AG08396 (cell line): ENCODE measurements at places on chromosomes 6 and 20.

- DNase-seq: no peak
These were observed 65.2 kb upstream of the RSPO3 start for GRCh38 chr6:127053032-127053874.

DNA sequence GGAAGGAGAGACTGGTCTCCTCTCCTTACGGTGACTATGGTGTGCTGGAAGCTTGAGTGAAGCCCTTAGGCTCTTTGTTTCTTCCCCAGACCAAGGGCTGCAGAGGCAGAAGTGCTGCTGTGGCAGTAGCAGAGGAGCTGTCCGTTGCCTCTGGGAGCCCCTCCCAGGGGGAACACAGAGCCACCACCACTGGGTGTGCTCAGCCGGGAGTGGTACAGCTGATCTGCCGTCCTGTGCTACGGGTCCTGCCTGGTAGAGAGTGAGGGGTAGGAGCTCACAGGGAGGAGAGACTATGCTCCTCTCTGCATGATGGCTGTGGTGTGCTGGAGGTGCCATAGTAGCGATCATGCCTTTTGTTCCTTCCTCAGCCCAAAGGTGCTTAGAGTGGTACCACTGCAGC lies 318.7 kb downstream of the DOK5 start:
- DNase-seq: no peak

- no peak for DNase-seq
These were observed 37.5 kb downstream of the FAM217A start for GRCh38 chr6:4041480-4041879.

GRCh38 chr6:35019831-35020230 lies 121.3 kb downstream of the TCP11 start:
- no peak for DNase-seq

GRCh38 chr20:20713244-20713765 lies 861 bp upstream of the RALGAPA2 start:
- no peak for DNase-seq

- peak; percentile 15 for DNase-seq
These were observed 36.4 kb upstream of the UTRN start for GRCh38 chr6:144248476-144249301.

GRCh38 chr6:6331393-6331792 lies 10.9 kb upstream of the F13A1 start:
- DNase-seq: no peak

- no peak for DNase-seq
These were observed 18.6 kb upstream of the ENPP1 start for GRCh38 chr6:131789219-131789618.

DNA sequence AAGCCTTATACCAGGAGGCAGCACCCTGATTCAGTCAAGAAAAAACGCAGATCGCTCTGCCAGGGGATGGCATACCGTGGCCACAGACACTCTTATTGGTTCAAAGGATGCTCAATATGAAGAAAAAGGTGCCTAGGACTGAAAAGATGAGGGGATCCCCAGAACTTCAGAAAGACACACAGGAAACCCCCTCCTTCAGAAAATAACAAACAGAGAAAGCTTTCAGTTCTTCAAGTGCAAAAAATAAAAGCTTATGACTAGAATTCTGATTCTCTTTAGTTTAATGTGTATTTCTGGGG lies 17.7 kb upstream of the MYB start:
- DNase-seq: no peak

DNA sequence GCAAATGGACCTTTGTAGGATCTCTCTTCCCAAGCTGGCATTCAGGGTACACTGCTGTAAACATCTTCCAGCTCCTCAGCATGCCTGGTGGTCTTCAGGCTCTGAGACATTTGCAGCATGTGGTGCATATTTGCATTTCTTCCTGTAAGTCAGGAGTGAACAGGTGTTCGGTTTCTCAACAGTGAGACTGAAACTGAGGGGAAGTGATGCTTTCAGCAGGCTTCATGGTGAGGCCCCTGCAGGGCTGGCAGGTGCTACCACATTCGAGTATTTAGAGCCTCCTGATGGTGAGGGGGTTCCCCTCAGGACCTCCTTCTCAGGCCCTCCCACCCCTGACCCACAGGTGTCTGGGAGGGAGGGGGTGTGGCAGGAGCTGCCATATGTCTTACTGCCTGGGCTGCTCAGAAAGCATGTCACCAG lies 15.1 kb downstream of the MYBL2 start:
- DNase-seq: no peak

- DNase-seq: no peak
These were observed 303.8 kb upstream of the MAN1A1 start for GRCh38 chr6:119653329-119653728.

GRCh38 chr6:2426561-2427340 lies 181.3 kb upstream of the GMDS start:
- DNase-seq: peak; percentile 30

DNA sequence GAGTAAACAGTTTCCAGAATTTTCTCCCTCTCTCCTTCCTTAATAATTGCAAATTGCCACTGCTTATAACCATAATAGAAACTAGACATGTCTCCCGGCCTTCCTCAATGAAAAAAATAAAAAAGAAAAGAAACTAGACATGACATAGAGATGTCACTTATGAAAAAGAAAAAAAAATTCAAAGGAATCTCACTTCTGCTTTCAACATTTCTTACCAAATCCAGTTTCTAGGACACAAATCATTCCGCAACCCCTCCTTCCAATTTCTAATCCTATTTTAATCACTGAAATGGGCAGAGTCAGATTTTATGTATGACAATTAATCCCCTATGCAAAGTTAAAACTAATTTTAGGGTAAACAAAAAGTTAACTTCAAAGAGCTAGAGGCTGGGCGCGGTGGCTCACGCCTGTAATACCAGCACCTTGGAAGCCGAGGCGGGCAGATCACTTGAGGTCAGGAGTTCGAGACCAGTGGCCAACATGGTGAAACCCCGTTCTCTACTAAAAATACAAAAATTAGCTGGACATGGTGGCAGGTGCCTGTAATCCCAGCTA lies 40.1 kb upstream of the EEF1A1 start:
- no peak for DNase-seq

- peak; percentile 8 for DNase-seq
These were observed 37.2 kb downstream of the CPXM1 start for GRCh38 chr20:2763186-2763585.

- DNase-seq: no peak
These were observed 49.5 kb upstream of the TULP4 start for GRCh38 chr6:158262755-158263154.

- no peak for DNase-seq
These were observed 34.0 kb downstream of the RSPO4 start for GRCh38 chr20:967796-968742.

DNA sequence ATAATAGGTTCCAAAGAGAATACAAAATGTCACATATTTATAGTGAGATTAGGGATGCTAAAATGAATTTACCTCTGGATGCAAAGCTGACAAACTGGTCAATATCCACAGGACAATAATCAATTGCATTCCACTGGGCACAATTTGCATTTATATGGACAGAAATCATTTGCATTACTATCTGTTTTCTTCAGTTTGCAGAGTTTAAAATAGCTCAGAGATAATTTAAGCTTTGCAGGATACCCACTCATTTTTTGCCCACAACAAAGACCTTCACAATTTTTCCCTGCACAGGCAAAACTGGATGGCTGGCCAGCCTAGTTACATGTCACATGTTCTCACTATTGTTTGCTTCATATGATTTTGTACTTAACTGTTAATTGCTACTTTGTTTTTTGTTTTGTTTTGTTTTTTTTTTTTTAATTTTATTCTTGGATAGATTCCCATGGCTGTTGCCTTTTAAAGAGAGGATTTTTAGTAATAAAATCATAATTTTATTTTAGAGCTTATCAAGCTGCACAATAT lies 483.5 kb downstream of the UTRN start:
- no peak for DNase-seq

DNA sequence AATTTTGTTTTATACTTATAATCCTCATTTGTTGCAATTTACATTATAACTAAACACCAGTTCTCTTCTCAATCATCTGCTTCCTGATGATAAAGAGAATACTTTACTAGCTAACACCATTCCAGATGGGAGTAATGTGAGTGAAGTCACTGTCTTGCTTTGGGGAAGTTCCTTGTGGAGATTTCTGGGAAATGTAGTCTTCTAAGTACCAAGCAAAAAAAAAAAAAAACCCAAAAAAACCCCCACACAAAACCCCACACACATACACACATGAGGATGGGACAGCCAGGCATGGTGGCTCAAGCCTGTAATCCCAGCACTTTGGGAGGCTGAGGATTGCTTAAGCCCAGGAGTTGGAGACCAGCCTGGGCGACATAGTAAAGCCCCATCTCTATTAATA lies 2.2 kb upstream of the SNPH start:
- DNase-seq: no peak

DNA sequence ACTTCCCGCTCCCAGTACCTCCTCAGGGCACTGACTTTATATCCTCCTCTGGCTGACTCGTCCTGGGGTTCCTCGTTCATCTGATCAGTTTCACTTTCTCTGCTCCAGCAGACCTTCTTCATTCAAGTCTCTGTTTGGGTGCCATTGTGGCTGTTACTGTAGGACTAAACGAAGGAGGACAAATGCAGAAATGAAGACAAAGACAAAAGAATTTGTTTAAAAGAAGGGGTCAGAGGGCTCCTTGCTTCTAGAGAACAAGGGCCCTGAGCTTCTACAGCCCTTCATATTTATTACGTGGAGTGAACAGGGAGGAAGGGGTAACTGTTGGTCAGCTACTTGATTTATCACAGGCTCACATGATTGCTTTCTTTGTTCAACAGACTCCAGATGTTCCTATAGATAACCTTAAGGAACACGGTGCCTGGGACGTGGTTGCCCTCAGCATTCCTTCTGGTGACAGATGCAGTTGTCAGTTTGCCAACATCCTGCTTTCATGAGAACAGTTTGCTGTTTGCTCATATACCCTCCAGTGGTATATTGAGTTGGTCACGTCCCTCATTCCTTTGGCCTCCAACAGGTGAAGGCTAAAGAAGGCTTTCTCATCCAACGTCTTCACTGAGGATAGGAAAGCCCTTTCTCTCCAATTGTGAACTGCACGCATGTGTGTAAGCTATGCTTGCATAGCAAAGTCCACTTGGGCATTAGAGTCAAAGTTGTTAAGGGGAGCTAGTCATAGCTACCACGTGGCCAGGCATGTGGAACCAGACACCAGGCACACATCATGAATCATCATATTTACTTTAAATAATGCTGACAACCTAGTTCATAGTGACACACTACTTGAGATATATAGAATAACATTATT lies 69.1 kb upstream of the BTN3A2 start:
- DNase-seq: no peak

GRCh38 chr6:3355358-3356055 lies 96.8 kb downstream of the PSMG4 start:
- peak; percentile 33 for DNase-seq

DNA sequence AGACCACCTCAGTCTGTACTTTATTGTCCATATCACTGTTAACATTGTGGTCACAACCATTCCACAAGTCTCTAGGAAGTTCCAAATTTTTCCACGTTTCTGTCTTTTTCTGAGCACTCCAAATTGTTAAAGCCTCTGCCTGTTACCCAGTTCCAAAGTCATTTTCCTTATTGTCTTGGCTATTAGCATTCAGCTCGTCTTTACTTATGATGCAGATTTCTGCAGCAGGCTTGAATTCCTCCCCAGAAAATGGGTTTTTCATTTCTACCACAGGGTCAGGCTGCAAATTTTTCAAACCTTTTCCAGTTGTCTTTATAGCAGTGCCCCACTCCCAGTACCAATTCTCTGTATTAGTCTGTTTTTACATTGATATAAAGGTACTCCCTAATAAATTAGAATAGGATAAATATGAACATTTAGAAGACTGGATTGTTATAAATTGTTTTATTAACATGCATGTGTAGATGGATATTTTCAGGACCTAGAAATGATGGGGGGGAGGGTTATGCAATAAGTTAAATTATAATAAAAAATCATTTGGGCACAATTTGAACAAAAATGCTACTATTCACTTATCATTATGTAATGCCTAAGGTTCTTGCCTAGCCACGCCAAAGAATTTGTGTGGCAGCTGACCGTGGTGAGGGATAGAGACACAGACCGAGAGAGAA lies 595.3 kb upstream of the ADGRB3 start:
- DNase-seq: no peak

DNA sequence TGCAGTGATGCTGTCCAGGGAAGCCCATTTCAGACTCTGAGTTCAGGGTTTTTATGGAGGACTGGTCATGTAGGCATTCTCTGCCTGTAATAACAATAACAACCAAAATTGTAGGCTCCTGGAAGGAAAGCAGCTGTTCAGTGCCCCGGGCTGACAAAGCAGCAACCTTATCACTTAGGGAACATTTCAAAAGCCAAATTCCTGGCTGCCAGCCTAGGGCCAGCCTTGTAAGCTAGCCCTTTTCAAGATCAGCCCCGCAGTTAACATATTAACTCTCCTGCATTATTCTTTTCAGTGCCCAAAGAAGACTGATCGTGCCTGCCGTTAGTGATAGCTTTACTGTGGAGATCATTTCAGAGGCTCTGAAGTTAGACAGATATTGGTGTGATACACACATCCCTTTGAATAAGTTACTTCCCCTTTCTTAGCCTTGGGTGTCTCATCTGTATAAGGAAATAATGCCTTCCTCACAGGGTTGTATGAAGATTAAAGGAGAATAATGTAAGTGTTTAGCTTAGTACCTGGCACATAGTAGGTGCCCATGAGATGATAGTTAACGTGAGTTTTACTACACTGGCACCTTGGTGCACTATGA lies 44.1 kb downstream of the CTNNBL1 start:
- DNase-seq: no peak

GRCh38 chr6:81753711-81754577 lies 1.5 kb upstream of the TENT5A start:
- peak; percentile 70 for DNase-seq

- no peak for DNase-seq
These were observed 180.6 kb upstream of the ZFP64 start for GRCh38 chr20:52372169-52372568.

DNA sequence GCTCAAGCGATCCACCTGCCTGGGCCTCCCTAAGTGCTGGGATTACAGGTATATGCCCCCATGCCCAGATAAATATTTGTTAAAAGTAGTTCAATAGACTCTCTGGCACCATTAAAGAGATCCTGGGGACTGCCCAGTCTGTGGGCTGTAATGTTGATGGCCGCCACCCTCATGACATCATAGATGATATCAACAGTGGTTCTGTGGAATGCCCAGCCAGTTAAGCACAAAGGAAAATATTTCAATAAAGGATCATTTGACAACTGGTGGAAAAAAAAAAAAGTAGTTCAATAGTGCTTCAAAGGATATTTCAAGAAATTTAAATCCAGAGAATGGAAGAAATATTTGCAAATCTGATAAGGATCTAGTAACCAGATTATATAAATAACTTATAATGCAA lies 1.5 kb upstream of the CRIP3 start:
- DNase-seq: no peak

- DNase-seq: no peak
These were observed 96.9 kb downstream of the DTD1 start for GRCh38 chr20:18684775-18685174.

- peak; percentile 20 for DNase-seq
These were observed 32.2 kb downstream of the CARMIL1 start for GRCh38 chr6:25311331-25311840.

GRCh38 chr6:149190224-149190831 lies 127.2 kb upstream of the TAB2 start:
- no peak for DNase-seq

GRCh38 chr6:145375502-145375901 lies 359.8 kb downstream of the EPM2A start:
- DNase-seq: no peak

- DNase-seq: no peak
These were observed 26.0 kb downstream of the SLC2A10 start for GRCh38 chr20:46735436-46735835.
